ENCODE measurements at places on chromosomes 3 and 15.

DNA sequence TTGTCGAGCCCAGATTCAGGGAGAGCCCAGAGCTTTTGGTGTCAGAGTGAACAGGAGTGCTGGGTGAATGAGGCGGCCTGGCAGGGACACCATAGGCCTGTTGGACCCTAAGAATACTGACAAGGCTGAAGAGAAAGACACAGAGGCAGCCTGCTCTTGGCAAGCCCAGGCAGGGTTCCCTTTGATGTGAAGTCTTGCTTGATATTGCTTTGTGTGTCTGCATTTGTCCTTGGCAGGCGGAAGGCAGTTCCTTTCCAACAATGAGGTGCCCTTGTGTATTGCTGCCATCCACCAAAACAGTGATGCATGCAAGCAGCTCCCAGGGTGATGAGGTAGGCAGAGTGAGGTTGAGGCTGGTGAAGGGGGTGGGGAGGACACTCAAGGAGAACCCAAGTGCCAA, 152.7 kb upstream of the TSC22D2 start:
- no peak for DNase-seq

DNA sequence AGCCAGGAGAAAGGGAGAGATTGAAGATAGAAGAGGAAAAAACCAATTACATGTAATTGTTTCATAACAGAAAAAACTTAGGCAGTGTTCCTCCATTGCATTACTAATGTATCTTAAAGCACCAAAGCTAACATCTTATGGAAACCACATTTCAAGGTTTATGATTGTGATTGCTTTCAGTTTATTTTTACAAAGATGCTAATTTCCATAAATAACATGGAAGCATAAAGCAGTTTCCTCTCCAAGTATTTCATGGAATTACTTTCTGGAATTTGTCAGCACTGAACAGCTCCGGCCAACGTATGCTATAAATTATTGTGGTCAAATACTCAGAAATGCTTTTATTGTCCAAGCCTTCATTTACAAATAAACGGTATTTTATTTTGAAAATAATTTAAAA, 11.6 kb downstream of the ADAMTSL3 start:
- DNase-seq: no peak

- DNase-seq: no peak
These were observed 70.7 kb downstream of the RIOX2 start for GRCh38 chr3:97901313-97902248.

GRCh38 chr3:187954516-187954872, 199.5 kb upstream of the LPP start:
- DNase-seq: no peak

DNA sequence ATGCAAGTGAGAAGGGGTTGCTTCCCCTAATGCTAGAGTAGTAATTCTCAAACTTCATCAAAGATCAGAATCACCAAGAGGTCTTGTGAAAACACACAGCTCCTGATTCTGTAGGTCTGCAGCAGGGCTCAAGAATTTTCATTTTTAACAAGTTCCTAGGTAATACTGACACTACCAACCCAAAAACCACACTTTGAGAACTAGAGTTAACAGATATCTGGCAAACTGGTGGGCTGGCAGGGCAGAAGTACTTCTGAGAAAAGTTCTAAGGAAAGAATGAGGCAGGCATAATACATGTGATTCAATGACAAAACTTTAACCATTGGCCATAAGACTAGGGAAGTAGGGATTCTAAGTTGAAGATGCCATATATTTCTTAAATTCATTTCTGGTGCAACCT, 8.8 kb upstream of the MINDY2 start:
- DNase-seq: no peak

DNA sequence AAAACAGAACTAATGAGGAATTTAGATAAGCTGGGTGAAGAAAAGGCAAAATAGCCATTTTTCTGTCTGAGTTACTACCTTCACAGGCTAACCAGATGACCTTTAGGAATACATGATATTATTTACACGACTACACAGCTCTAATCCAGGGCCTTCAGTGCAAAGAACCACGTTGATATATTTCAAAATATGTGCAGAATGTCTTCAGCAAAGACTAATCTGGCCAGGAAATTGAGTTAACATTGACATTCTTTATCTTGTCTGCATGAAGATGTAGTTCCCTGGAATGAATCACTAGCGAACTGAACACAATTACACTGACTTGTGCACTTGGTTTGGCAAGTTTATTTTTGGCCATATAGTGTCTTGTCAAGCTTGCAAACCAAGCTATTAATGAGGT, 41.5 kb downstream of the PDHB start:
- no peak for DNase-seq

DNA sequence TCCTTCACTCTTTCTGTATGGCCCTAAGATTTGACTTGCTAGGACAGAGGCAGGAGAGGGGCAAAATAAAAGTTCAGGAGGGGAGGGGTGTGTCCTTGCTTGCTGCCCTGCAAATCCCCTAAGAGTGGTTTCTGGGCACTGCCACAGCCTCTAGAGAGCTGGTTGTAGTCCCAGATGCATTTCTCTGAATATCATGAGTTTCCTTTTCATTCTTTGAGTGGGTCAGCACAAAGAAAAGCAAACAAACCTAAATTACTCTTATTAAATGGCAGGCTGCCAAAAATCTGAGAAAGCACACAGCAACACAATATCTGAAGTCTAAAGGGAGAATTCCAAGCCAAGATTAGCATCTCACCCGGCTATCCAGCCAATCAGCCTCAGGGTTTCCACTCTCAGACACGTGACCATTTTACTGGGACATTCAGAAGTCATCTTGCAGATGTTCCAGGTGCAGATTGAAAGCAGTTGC, 919.3 kb downstream of the TUSC7 start:
- DNase-seq: peak; percentile 86

DNA sequence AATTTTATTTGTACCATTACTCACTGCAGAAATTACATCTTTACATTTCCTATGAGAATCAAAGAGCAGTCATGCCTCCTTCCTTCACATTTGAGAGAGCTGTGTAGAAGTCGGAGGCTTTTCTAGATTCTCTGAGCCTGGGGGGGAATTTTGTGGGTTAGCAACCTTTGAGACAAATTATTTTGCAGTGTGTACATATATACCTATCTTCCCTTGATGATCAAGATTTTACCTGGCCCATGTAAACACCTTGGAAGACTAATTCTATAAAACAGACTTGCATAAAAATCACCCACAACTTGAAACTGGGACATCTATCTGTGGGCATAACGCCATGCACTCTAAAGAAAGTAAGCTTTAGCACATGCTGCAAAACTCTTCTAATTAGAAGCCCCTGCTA, 491.5 kb upstream of the MDFIC2 start:
- DNase-seq: no peak

DNA sequence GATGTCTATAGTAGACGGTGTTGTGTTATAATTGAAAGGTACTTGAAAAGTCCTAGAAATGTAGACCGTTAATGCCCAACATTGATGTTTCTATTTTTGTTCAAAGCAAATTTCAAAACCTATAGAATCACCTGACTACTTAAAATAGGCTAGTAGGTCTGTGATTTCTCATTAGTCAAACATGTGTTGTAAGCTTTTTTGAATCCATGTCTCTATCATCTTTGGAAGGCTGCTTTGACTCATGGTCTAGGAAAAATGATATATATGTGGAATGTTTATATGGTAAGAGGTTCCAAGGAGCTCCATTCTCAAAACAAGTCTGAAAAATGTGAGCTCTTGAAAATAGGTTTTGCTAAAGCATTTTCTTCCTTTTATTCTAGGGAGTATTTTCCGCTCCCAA, 375.3 kb downstream of the LPP start:
- no peak for DNase-seq

- no peak for DNase-seq
These were observed 40.4 kb downstream of the LYSMD4 start for GRCh38 chr15:99692825-99693224.

DNA sequence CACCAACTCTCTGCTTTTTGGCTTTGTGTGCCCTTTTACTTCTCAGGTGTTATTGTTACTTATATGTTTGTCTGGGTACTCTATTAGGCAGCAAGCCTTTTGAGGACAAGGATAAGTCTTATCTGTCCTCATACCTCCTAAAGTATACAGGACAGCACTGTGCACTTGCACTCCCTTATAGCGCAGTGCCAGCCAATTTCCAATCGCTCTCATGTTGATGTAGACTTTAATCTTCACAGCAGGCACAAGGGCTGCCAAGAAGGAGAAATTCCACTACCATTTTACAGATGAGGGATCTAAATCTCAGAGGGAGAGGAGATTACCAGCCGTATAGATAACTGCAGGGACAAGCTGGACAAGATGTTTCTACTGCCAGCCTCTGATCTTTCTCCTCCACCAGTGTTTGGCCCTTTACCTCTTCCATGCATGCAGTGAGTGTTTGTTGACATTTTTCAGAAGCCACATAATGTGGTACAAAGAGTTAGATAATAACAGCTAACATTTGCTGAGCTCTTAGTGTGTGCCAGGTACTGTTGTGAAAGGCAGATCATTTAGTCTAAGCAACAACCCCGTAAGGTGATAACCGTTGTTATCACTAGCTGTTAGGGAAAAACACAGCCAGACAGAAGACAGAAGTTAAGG, 30.1 kb downstream of the SST start:
- no peak for DNase-seq

GRCh38 chr3:51535146-51536019, 3.1 kb upstream of the RAD54L2 start:
- no peak for DNase-seq

Data from brain pericyte (primary cell).